ENCODE measurements at places on chromosomes 7 and 10. TPM values are rescaled to one million over a fixed set of nuclear protein-coding genes. Genes with fewer than 3 reads are reported as not detected.

SPDYE8 gene
- not detected for total RNA-seq

CCDC146 gene
- 0.83 TPM for total RNA-seq

- no peak for DNase-seq
- H3K27ac ChIP-seq: no peak overlapping the region
- H3K36me3 ChIP-seq: no peaks in the 10 kb centered on the region
Observed at GRCh38 chr7:106075937-106076336, 36.2 kb downstream of the SYPL1 start.

- no peaks in the 10 kb centered on the region for H3K4me1 ChIP-seq
- H3K36me3 ChIP-seq: peaks cover 9% of the 10 kb centered on the region
- H3K27ac ChIP-seq: no peak overlapping the region
- H3K27me3 ChIP-seq: no peaks in the 10 kb centered on the region
- no peak for DNase-seq
- no peak overlapping the region for H3K4me3 ChIP-seq
Observed at GRCh38 chr7:140688341-140688740, 8.2 kb upstream of the NDUFB2 start.

DNA sequence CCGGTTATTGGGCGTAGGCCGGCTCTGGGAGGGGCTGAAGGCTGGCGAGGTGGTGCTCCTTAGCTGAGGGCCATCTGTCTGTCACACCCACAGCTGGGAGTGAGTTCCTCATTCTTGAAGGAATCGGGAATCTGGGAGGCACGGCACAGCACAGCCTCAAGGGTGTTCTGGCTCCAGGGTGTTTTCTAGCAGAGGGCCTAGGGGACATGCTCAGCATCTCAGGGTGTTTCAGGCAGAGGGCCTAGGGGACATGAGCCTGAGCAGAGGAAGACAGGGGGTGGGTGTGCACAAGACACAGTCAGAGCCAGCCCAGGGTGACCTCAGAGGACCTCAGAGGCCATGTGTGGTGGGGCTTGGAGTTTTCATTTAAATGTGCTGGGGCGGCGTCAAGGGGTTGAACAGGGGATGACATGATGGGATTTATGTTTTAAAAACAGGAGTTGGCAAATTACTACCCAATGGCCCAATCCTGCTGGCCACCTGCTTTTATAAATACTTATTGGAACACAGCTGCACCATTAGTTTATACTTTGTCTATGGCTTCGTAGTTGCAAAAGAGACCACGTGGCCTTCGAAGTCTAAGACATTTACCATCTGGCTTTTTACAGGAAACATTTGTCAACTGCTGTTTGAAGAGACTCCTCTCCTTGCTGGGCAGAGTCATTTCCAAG is 121.6 kb downstream of the PRKAG2 start:
- H3K4me3 ChIP-seq: no peak overlapping the region
- peak; percentile 82 for DNase-seq
- H3K27ac ChIP-seq: peak overlapping the region; percentile 91
- H3K27me3 ChIP-seq: no peaks in the 10 kb centered on the region

- peak overlapping the region; percentile 100 for H3K27ac ChIP-seq
- peak overlapping the region; percentile 97 for H3K4me3 ChIP-seq
- H3K4me1 ChIP-seq: peaks cover 19% of the 10 kb centered on the region
- no peak for DNase-seq
- H3K36me3 ChIP-seq: no peaks in the 10 kb centered on the region
- H3K27me3 ChIP-seq: no peaks in the 10 kb centered on the region
Observed at GRCh38 chr10:74824184-74824899, 2.1 kb upstream of the KAT6B start.

DNA sequence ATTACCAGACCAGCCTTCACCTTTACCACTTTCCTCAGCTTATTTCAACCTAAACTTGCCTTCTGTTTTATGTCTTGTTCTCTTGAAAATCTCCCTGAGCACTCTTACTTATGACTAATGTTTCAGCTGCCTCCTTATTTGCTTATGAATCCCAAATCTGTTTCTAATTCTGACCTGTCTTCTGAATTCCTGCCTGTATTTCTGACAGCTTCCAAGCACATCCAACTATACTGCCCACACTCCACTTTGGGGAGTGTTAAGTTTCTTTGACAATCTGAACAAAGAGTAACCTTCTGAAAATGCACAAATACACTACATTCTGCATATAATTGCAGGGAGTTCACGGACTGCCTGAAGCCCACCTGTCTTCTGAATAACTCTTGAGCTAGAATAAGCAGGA is 48.7 kb downstream of the ARMC3 start:
- no peak overlapping the region for H3K4me3 ChIP-seq
- H3K36me3 ChIP-seq: no peaks in the 10 kb centered on the region
- no peak overlapping the region for H3K27ac ChIP-seq

DNA sequence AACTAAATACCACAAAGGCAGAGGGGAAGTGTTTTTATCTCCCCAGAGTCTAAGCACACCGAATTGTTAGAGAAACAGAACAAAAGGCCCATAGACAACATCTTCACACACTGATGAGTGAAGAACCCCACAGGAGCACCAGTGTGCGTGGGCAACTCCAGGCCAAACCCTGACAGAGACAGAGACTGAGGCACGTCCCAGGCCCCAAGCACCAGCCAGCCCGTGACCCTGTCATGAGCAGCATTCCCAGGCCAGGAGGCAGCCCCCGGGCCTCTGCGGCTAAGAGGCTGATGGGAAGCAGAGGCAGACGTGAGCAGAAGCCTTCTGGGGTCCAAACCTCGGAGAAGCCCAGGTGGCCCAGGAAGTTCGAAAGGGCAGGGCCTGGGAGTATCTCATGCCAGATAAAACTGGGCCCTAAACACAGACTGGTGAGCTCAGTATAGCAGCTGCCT is 184.4 kb downstream of the TCERG1L start:
- no peak overlapping the region for H3K4me3 ChIP-seq
- no peaks in the 10 kb centered on the region for H3K4me1 ChIP-seq
- DNase-seq: no peak
- H3K36me3 ChIP-seq: no peaks in the 10 kb centered on the region

DNA sequence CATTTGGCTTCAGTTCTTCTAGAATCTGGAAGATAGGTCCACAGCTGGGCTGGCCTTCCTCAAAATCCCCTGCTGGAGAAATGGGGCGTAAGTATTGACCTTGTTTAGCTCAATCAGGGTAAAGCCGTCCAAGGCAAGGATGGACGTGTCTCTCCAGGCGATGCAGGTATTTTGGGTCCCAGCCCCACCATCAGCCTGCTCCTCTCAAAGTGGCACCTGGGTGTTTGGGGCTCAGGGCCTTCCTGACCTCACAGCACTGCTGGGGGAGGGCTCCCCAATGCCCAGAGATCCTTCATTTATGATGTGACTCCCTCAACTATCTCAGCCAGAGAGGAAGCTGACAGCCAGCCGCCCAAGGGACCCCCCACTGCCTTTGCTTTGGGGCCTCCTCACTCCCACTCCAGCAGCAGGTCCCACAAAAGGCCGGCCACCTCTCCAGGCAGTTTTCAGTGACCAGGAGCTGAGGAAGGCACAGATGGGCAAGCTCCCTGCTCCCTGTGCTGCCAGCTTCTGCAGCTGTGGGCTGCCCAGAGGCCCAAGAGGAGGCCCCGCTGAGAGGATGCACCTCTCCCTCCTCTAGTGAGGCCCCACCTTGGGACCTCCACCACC is 140.0 kb upstream of the TCERG1L start:
- no peak for DNase-seq
- H3K4me3 ChIP-seq: no peak overlapping the region
- no peaks in the 10 kb centered on the region for H3K4me1 ChIP-seq
- no peaks in the 10 kb centered on the region for H3K27me3 ChIP-seq
- no peaks in the 10 kb centered on the region for H3K36me3 ChIP-seq

- no peak overlapping the region for H3K4me3 ChIP-seq
- H3K4me1 ChIP-seq: peaks cover 6% of the 10 kb centered on the region
- DNase-seq: peak; percentile 40
- no peaks in the 10 kb centered on the region for H3K27me3 ChIP-seq
Observed at GRCh38 chr10:17179002-17179401, 22.5 kb downstream of the TRDMT1 start.

DNA sequence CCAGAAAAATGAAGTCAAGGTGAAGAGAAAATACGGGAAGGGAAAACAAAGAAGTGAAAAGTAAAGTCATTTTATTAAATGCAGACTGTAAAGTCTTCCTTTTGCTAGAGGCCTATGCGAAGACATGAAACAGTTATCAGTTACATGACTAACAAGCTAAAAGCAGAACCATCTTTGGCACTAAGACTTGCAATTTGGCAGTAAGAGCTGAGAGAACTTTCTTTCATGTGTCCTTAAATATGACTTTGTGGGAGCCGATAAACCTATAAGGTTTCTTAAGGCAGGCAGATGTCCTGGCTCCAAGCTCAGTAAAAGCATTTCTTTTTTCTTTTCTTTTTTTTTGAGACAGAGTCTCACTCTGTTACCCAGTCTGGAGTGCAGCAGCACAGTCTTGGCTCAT is 10.4 kb downstream of the ANLN start:
- H3K27me3 ChIP-seq: no peaks in the 10 kb centered on the region
- H3K27ac ChIP-seq: no peak overlapping the region

All from IMR-90 (cell line).